ENCODE measurements at places on chromosomes 6 and 20.

DNA sequence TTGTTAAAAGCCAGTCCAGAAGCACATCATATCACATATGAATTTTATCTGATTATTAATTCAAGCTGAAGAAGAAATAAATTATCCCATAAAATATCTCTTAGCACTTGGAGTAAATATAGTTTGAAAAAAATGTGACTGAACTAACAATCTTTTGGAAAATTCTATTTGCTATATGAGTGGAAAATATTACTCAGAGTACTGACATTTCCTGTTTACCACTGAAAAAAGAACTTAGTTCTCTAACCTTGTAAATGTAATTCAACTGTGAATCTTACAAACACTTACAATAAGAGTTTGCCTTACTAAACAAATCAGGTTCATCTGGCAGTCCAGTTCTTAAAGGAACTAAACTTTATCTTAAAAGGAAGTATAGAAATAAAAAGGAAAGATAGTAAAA, 44.2 kb downstream of the MOXD1 start:
- no peak for DNase-seq

DNA sequence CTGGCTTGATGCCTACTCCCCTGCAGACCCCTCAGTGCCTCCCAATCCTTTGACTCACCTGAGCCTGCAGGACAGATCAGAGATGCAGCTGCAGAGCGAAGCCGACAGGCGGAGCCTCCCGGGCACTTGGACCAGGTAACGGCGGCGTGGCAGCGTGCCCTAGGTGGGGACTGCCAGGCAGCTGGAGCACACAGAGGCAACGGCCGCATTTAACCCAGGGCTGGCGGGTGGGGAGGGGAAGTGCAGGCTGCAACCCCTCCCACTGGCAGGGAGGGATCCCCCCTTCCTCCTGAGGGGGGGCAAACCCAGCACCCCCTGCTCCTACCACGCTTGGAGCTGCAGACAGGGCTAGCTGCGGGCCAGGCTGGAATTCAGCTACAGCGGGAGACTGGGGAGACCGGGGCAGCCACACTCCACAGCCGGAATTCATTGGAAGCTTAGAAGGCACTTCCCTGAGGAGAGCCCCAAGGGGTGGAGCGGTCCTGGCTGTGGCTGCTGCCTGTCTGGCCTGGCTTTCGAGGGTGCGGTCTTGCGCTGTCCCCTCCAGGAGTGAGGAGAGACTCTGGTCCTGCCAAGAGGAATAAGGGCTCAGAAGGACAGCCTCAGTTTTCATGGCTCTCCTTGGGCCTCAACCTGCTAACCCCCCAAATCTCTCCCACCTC, at the start of gene MATN4:
MATN4 (minus strand) TSS at position 183 of the 662 bp plus-strand sequence. CDS start 2,717 bp downstream, outside the sequence.
- DNase-seq = no peak

DNA sequence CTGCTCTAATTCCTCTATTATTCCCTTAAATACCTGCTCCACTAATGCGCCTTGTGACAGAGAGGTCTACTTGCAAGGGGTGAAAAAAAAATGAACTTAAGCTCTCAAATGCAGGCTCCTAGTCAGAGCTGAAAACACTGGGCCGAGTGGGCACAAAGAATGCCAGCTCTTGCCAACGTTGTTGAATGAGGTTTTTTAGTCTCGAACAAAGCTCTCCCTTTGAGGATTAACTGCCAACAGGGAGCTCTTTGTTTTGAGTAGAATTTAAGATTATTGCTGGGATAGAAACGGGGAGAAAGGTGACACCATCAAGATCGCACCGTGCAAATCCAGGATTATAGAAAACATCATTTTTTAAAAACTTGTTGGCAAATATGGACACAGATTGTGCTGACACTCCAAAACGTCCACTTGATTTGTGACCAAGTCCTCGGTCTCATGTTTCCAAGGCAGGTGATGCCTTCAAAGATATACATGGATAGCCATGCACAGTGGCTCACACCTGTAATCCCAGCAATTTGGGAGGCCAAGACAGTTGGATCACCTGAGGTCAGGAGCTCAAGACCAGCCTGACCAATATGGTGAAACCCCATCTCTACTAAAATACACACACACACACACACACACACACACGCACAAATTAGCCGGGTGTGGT, 163.2 kb downstream of the BMP7 start:
- no peak for DNase-seq

GRCh38 chr6:16095180-16095579, 33.7 kb upstream of the MYLIP start:
- DNase-seq = no peak

GRCh38 chr6:5697508-5697907, 309.2 kb downstream of the NRN1 start:
- no peak for DNase-seq

DNA sequence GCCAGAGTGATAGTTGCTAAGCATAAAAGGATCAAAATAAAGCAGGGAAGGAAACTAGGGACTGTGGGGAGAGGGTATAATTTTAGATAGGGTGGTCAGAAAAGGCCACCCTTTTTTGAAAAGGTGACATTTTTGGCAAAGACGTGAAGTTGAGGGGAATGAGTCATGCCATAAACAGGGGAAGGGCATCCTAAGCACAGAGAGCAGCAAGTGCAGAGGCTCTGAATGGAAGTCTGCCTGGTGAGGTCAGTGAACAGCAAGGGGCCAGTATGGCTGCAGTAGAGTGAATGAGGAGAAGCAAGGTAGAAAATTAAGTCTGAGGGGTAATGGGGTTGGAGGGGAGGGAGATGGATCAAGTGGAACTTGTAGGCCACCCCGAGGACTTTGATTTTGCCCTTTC, 2.4 kb downstream of the KLC4 start:
- no peak for DNase-seq

GRCh38 chr6:114888241-114888640, 545.4 kb upstream of the HS3ST5 start:
- DNase-seq = no peak

GRCh38 chr6:39576556-39577303, 148.5 kb downstream of the KIF6 start:
- no peak for DNase-seq

GRCh38 chr20:63495167-63495720, 3.6 kb downstream of the EEF1A2 start:
- no peak for DNase-seq

GRCh38 chr6:35469751-35470662, 1.8 kb downstream of the RPL10A start:
- DNase-seq = no peak

All from fibroblast of upper back skin (primary cell).